NCI-H2227 treated with DMSO at 0.1 percent for 48 hours (cell line): ENCODE measurements at places on chromosomes 2 and 18.

DNA sequence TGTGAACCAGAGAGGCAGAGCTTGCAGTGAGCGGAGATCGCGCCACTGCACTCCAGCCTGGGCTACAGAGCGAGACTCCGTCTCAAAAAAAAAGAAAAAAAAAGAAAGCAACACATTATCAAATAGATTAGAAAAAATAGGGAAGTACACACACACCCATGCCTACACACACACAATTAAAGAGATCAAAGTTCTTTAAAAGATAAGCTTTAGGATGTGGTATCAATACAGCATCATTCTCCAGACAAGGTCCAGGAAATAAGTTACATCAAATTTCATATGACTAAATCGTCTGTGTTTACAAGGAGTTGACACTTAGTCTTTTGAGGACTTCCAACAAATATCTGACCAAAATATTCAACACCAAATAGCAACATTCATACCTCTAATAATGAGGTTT, 25.7 kb downstream of the PGAP1 start:
- no peak for DNase-seq

GRCh38 chr18:56945171-56946083, 201.5 kb upstream of the BOD1L2 start:
- no peak for DNase-seq

DNA sequence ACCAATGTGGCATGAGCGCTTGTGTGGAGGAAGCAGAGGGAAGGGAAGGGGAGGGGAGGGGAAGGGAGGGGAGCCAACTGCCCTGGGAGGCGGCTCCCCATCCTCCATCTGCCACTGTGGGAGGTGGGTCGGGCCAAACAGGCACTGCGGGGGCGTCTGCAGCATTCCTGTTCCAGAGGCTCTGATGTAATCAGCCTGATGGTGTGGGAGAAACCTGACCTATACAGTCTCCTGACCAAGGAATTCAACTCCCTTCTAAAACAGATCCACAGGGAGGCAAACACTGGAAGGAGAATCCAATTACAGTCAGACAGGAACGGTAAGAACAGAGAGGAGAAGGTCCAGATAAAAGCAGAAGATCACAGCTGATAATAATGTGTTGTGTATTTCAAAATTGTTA, 88.8 kb downstream of the CD8B2 start:
- no peak for DNase-seq

DNA sequence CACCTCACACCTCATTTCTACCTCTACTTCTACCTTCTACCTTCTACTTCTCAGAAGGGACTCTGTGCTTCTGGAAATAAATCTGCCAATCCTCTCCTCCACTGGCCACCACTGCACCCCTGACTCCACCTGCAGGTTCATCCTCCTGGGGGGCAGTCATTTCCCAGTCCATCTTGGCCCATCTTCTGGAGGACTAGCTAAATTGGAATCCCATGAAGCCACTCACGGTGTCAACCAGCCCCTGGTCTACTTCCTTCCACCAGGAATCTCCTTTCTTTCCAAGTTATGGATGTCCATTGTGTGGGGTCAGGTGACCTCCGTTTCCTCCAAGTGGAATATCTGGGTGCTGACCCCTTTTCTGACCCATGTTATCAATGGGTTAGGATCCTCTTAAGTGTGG, 3.9 kb downstream of the WNT10A start:
- DNase-seq, result no peak

GRCh38 chr2:59353306-59353921, 1112.3 kb upstream of the FANCL start:
- no peak for DNase-seq

GRCh38 chr18:44325903-44326635, 354.6 kb upstream of the SETBP1 start:
- DNase-seq, result peak; percentile 10

- DNase-seq, result no peak
These were observed 167.6 kb downstream of the DCDC2C start for GRCh38 chr2:3871002-3871401.

GRCh38 chr2:151754253-151754897, 20.1 kb upstream of the NEB start:
- DNase-seq, result no peak

- DNase-seq, result no peak
These were observed 382.0 kb downstream of the GPD2 start for GRCh38 chr2:156818221-156818620.

DNA sequence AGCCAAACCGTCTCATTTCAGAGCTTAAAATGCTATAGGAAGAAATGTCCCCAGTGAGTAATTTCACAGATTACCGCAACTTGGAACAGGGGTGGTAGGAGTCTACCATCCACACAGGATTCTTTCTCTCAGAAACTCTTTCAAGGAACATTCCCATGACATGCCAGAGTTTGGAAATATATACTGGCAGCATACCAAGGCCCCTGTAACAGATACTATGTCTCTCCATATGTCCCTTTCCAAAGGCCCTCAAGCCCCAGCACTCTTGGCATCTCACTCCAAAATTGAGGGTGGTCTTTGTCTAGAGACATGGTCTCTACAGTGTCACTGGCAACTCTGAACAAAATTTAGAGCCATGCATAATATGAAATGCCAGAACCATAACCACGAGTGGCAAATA, 11.0 kb downstream of the FIGLA start:
- no peak for DNase-seq

DNA sequence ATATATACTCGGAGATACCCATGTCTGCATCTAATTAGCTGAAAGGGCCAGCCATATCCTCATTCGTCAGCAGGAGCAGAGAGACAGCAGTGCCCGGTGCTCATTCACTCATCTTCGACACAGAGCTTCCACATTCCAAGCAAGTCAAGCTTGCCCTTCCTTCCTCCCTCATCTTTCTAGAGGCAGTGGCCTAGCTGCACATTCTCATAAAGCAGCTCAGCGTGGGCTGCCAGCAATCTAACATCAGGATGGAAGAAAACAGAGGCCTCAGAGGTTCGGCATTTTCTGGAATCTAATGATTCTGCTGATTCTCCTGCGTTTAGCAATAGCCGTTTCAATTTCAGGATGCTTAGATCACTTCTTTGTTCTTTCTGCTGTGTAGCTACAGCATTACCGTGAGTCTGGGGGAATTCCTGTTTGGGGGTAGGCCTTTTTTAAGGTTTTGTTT, 68.8 kb downstream of the CLHC1 start:
- no peak for DNase-seq

- DNase-seq, result no peak
These were observed 1356.2 kb upstream of the NXPH2 start for GRCh38 chr2:140136366-140136765.

- DNase-seq, result no peak
These were observed 580.0 kb downstream of the RNF144A start for GRCh38 chr2:7497178-7497577.

DNA sequence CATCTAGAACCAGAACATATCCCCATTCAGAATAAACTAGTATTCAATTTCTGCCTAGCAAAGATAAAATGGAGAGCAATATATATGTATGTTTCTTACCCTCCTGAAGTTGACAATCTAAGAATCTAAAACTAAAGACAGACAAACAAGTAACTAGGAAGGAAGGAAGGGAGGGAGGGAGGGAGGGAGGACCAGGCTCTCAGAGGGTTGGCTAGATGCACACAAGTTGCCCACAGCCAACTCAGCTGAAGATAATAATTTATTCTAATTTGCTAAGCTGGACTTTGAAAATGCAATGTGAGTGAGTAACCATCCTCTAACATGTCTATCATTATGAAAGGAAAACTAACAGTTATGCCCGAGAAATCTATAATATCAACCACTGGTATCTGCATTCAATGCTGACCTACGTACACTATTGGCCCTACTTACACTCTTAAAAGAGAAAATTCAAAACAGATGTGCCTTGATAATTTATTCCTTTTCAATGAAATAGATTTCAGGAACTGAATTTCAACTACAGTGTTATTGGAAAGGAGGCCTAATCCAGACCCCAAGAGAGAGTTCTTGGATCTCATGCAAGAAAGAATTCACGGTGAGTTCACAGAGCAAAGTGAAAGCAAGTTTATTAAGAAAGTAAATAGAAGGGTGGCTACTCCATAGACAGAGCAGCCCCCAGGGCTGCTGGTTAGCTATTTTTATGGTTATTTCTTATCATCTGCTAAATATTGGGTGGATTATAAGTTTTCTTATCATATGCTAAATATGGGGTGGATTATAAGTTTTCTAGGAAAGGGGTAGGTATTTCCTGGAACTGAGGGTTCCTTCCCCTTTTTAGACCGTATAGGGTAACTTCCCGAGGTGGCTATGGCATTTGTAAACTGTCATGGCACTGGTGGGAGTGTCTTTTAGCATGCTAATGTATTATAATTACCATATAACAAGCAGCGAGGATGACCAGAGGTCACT, 288.5 kb upstream of the SLC39A10 start:
- no peak for DNase-seq

DNA sequence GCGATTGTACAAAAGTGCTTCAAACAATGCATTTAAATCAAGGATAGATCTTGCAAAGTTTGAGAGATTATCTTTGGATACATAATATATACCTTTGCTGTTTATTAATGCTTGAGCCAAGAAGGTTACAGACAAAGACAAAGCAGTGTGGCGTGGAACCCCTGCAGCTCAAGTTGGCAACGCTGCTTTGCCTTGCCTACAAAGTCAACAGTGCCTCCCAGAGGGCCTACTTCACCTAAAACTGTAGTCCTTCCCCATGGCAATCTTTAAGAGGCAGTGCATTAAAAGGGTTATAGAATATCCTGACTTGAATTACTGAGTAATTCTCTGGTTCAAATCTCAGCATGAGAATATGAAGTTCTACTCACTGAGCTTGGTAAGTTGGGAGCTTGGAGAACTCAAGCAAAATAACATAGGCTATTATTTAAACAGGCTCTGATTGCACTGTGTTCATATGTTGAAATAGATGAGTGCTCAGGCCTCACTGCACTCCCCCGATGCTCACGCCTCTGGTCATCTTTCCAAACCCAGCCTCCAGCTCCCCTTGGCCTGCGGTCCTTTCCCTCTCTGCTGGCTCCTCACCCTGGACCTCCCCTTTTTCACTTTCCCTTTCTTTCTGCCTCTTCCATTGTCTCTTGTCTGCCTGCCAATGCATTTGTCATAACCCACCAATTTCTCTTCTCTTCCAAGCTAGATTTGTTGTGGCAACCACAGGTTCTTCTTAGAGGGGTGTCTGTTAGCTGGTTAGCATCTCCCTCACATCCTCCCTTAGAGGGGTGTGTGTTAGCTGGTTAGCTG, 96.5 kb downstream of the MYT1L start:
- DNase-seq, result no peak

DNA sequence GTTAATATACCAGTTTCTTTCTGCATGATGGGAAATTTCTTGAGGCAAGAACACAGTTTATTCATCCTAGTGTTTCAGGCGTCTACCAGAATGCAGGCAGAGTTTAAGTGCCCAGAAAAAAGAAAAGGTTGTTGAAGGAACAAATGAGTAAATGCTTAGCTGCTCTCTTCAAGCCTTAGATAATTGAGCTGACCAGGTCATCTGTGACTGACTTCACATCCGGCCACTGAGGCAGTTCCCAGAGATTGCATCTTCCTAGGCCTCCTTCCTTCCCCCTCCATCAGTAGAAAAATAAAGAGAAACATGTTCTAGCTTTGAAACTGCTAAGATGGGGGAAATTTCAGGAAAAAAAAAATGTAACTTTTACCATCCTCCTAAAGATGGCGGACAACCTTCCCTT, 9.4 kb upstream of the TMEM163 start:
- DNase-seq, result no peak

DNA sequence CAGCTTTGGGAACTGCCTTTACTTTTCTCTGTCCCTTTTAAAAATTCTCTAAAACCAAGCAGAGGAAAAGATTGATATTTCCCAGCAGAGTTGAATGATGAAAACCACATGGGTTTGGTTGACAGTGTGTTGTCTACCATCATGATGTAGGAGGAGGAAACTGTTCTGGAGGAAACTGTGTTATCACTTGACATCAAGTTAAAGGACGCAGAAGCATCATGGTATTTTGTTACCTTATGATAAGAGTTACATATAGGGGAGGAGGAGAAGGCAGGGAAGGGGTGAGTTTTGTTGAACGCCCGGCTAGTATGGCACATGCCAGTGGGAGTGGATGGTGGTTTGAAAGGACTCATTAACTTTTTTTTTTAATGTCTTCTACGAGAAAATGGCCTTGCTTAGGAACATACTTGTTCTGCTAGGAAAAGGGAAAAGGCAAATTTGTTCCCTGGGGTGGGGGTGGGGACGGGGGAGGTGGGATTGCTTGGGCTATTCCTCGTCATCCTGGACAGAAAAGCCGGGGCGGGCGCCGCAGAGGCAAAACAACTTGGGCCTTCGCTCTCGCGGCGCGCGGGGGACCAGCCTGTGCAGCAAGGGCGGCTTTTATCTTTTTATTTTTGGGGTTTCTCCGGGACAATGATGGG, 766 bp downstream of the TMEM17 start:
- DNase-seq, result peak; percentile 58

DNA sequence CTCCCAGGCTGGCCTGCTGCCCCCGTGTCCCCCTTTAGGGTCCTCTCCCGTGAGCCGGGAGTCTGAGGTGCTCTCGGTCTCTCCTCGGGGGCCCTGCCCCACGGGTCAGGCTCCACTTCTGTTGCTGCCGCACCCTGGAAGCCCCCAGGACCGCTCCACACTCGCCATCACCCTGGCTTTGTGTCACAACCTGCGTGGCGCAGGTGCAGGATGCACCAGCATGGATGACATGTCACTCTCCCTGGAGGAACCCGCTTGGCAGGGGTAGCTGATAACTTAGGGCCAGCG, 10.8 kb upstream of the ARHGEF4 start:
- DNase-seq, result no peak

- DNase-seq, result no peak
These were observed 308.6 kb downstream of the RNF144A start for GRCh38 chr2:7225848-7226247.

GRCh38 chr18:12628706-12629702, 28.9 kb downstream of the SPIRE1 start:
- DNase-seq, result peak; percentile 84

GRCh38 chr2:19362094-19362754, 3.8 kb upstream of the OSR1 start:
- no peak for DNase-seq

DNA sequence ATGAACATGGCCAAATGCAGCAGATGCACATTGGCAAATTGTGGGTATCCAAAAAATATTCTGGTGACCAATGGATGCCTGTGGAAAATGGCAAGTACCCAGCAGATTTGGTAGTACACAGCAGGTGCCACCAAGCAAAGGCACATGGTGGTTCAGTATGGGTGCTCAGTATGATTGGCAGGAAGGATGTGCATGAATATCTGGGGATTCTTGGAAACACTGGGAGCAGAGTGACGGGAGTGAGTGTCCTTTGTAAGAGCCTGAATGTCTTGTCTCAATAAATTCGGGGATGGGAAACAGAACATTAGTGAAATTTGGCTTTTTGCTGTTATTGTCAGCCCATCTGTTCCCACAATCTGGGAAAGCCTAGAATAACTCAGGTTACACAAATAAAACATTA, 36.8 kb upstream of the ACADL start:
- no peak for DNase-seq

GRCh38 chr2:2222931-2223330, 108.1 kb downstream of the MYT1L start:
- no peak for DNase-seq

GRCh38 chr2:202133909-202134265, 60.8 kb downstream of the KIAA2012 start:
- DNase-seq, result no peak

- DNase-seq, result peak; percentile 9
These were observed 68.9 kb downstream of the PRPF40A start for GRCh38 chr2:152648336-152648735.

GRCh38 chr2:112065966-112066365, 10.9 kb downstream of the TMEM87B start:
- no peak for DNase-seq
